HT1080 (cell line): ENCODE measurements at places on chromosomes 5 and 9.

GRCh38 chr9:77291714-77292113 lies 114.4 kb downstream of the VPS13A start:
- peak; percentile 52 for DNase-seq

- no peak for DNase-seq
Measured at GRCh38 chr5:174482607-174483024, 241.8 kb upstream of the MSX2 start.

DNA sequence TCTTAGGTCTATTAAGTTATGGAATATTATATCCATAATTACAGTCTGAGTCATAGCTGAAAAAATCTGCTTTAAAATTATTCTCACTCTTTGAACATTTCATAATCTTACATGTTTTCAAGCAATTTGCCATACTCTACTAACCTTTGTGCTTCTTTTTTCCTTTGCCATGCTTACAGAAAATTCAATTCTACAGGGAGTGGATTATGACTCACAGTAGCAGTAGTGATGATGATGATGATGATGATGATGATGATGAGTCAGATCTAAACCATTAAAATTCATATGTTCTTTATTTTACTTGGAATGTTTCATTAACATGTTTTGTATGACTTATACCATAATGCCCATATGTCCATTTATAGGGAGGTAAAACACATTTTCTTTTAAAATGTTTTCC lies 207.1 kb downstream of the VPS13A start:
- DNase-seq: peak; percentile 68

DNA sequence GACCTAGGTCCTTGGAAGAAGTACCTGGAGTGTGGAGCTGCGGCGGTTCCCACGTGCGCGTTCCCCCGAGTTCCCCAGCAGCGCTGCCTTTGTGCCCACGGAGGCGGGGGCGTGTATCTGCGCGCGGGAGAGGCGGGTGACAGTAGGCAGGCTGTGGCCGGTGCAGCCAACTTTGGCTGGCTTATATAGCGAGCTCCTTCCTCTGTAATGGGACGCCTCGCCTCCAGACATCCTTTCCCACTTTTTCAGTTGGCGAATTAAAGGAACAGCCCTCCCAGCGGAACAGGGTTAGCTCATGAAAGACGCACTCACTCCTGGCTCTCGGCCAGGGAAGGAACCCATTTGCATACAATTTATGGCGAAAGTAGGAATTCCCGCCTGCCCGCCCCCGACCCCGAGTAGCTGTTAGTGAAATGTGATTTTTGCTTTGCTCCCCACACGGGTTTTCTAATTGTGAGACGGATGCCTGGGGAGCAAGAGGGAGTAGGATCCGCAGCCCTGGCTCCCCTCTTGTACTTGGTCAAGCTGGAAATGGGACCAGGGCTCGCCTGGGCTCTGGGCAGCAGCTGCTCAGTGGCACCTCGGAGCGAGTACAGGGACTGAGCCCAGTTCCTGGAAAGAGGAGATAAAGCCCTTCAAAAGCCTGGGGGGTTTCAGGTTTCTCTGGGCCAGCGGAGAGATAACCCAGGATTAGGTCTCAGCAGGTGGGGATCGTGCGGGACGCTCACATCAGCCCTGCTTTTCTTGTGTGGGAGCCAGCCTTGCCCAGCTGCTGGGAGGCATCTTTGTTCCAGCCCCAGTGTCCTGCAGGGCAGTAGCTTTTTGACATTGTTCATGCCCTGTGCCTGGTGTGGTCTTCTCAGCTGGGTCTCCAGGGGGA lies at the start of gene TNC:
TNC (minus strand) TSS at position 159 of the 880 bp plus-strand sequence. CDS start 27,139 bp downstream, outside the sequence.
- peak; percentile 84 for DNase-seq

DNA sequence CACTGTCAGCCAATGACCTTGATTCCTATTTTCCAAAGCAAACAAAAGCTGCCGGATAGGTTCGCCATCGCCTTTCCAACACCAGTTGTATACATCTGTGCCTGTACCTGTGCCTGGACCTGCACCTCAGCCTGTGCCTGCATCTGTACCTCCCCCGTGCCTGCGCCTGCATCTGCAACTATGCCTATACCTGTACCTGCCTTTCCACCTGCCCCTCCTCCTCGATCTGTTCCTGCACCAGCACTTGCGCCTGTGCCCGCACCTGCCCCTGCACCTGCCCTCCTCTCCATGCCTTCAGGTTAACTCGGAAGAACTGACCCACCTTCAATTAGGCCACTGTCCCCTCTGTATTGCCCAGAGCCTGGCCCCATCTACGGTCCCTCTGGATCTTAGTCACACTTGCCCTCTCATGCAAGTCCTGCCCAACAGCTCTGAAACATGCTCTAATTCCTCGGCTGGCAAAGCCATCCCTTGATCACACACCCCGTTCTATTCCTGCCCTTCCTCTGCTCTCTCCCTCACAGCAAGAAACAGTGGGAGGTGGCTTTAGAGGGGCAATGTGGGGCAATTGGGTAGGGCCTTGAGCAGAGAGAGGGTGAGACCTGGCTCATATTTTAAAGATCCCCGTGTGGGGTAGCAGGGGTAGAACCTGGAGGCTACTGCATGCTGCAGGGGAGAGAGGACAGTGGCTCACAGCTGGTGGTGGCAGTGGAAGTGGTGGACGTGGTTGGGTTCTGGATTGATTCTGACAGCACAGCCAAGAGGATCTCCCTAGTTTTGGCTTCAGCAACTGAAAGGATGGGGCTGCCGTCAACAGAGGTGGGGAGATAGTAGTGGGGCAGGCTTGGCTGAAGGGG lies 59.6 kb upstream of the PHYKPL start:
- DNase-seq: no peak

- no peak for DNase-seq
Measured at GRCh38 chr5:170755679-170756456, 27.7 kb upstream of the GABRP start.

DNA sequence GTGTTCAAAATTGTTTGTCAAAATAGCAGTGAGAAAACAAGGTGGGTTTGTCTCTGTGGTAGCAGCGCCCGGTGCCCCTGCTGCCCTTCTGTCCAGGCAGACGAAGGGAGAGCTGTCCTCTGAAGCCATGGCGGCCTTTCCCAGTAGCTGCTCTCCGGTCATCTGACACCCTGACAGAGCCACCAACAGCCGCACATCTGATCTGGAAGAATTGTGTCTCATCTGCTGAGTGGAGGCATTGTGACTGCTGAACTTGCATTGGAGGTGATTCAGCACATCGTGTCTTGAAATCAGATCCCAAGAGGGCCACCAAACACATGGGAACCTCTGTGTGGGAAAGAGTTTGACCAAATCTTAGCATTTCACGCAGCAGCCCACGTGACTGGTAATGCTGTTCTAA lies 337.6 kb upstream of the IRX1 start:
- no peak for DNase-seq

GRCh38 chr5:59542851-59543820 lies 350.4 kb downstream of the PDE4D start:
- DNase-seq: no peak

DNA sequence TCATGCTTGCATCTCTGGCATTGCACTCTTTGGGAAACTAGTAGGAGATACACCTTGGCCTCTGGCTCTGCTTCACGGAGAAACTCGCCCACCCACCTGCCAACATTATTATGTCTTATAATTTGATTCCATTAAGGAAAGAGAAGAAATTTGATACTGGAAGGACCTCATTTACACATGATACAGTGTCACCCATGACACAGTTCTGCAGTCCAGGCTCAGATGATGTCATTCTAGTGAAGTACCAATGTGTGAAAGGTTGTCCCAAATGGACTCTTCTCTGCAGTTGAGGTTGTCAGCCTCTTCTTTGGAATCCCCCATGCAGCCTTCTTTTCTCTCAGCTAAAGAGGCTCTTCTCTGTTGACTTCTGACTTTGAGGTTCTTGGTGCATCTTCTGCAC lies 329.1 kb downstream of the NTRK2 start:
- DNase-seq: no peak

- no peak for DNase-seq
Measured at GRCh38 chr9:4755026-4755609, 14.1 kb upstream of the AK3 start.

GRCh38 chr9:110767559-110768063 lies 99.0 kb downstream of the MUSK start:
- DNase-seq: no peak

GRCh38 chr5:168992016-168992415 lies 308.9 kb downstream of the SLIT3 start:
- DNase-seq: no peak

- no peak for DNase-seq
Measured at GRCh38 chr9:32434892-32435291, 50.4 kb downstream of the ACO1 start.

DNA sequence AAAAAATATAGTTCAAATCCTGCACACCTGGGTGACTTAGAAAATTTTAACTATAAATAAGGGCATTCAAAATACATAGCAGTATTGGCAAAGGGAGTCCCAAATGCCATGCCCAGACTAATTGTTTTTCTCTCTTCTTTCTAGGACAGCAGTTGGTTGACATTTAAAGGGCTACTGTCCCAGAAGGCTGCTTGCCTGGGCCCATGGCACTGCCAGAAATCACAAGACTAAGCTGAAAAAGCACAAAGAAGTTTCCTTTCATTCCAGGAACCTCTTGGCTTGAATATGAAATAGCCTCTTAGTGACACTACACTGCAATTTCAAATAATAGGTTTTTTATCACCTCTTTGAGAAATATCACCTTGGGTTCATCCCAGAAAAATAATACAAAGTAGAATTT lies 388.9 kb upstream of the TRPC7 start:
- no peak for DNase-seq

DNA sequence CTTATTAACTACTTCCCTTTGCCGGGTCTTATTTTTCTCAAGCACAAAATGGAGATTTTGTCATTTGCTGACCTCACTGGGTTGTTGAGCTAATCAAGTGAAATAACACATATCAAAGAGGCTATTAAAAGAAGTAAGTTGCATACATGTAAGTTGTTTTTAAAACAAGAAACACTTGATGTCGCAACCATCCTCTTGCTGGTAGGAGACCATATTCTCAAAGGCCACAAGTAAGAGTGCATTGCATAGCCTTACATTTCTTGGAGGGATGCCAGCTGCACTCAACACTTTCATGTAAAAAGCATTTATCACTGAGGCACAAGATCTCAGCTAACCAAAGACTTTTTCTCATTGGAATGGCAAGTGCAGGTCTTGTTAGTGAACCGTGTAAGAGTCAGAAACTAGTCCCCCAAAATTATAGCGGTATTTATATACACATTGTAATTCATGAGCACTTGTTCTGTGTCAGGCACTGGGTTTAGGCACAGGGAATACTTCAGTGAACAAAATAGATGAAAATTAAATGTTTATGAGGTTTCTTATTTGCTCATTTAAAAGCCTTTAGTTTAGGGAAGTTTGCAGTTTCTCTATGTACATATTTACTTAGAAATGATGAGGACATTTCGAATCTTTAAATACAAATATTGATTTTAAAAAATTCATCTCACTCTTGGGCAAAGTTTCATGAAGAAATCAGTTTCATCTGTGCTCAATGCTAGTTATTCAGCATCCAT lies 72.0 kb downstream of the ZFAND5 start:
- no peak for DNase-seq
